ENCODE measurements at places on chromosomes 12 and 14.

- H3K4me1 ChIP-seq: no peaks in the 10 kb centered on the region
- peak; percentile 20 for DNase-seq
- no peak overlapping the region for H3K27ac ChIP-seq
- H3K4me3 ChIP-seq: no peak overlapping the region
Measured at GRCh38 chr14:58825606-58826005, 187.8 kb downstream of the DACT1 start.

GRCh38 chr12:17235996-17236395 lies 630.0 kb upstream of the LMO3 start:
- no peaks in the 10 kb centered on the region for H3K4me1 ChIP-seq
- no peaks in the 10 kb centered on the region for H3K27me3 ChIP-seq
- no peak overlapping the region for H3K27ac ChIP-seq
- DNase-seq: no peak
- H3K36me3 ChIP-seq: no peaks in the 10 kb centered on the region
- H3K4me3 ChIP-seq: no peak overlapping the region

DNA sequence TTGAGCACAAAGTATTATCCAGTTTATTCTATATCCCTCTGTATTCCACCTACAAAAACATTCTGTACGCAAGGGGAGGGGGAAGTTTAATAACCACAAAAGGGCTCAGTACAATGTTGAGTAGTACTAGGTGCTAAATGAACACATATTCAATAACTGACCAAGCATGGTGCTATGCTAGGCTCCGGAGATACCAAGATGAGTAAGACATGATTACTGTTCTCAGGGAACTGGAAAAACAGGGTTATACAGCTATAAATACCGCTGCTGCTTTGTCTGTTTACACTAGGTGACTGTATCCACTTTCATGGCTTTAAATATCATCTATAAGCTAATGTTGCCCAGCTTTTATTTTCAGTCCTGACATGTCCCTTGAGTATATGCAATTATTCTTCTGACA lies 135.8 kb downstream of the INSM2 start:
- peaks cover 2% of the 10 kb centered on the region for H3K4me1 ChIP-seq
- DNase-seq: peak; percentile 38
- no peak overlapping the region for H3K27ac ChIP-seq
- H3K27me3 ChIP-seq: no peaks in the 10 kb centered on the region
- H3K4me3 ChIP-seq: no peak overlapping the region

DNA sequence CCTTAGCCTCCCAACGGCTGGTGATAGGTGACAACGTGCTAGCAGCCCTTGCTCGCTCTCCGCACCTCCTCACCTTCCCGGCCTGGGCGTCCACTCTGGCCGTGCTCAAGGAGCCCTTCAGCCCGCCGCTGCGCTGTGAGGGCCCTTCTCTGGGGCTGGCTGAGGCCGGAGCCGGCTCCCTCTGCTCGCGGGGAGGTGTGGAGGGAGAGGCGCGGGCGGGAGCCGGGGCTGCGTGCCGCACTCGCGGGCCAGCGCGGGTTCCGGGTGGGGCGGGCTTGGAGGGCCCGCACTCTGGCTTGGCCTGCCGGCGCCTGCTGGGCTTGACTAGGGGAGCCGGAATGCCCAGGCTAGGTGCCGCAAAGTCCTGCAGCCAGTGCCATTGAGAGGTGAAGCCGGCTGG lies 131.1 kb downstream of the CCER1 start:
- DNase-seq: no peak
- no peak overlapping the region for H3K27ac ChIP-seq
- H3K4me3 ChIP-seq: no peak overlapping the region
- no peaks in the 10 kb centered on the region for H3K4me1 ChIP-seq
- no peaks in the 10 kb centered on the region for H3K36me3 ChIP-seq
- no peaks in the 10 kb centered on the region for H3K27me3 ChIP-seq

DNA sequence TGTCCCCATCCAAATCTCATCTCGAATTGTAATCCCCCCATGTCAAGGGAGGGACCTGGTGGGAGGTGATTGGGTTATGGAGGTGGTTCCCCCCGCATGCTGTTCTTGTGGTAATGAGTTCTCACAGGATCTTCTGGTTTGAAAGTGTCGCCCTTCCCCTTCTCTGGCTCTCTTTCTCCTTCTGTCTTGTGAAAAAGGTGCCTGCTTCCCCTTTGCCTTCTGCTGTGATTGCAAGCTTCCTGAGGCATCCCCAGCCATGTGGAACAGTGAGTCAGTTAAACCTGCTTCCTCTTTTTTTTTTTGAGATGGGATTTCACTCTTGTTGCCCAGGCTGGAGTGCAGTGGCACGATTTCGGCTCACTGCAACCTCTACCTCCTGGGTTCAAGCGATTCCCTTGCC lies 104.0 kb downstream of the CCDC91 start:
- H3K36me3 ChIP-seq: no peaks in the 10 kb centered on the region
- no peaks in the 10 kb centered on the region for H3K27me3 ChIP-seq
- no peak overlapping the region for H3K4me3 ChIP-seq
- no peaks in the 10 kb centered on the region for H3K4me1 ChIP-seq
- DNase-seq: no peak

- peaks cover 17% of the 10 kb centered on the region for H3K4me1 ChIP-seq
- peaks cover 81% of the 10 kb centered on the region for H3K27me3 ChIP-seq
- no peak overlapping the region for H3K4me3 ChIP-seq
- H3K27ac ChIP-seq: no peak overlapping the region
- no peak for DNase-seq
Measured at GRCh38 chr14:60647837-60648248, 1.4 kb downstream of the SIX1 start.

DNA sequence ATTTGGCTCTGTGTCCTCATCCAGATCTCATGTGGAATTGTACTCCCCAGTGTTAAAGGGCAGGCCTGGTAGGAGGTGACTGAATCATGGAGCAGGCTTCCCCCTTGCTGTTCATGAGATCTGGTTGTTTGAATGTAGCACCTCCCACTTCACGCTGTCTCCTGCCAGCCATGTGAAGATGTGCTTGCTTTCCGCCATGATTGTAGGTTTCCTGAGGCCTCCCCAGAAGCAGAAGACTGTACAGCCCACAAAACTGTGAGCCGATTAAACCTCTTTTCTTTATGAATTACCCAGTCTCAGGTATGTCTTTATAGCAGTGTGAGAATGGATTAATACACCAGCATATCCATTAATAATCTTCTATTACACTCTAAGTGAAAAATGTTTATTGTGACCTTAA lies 70.2 kb downstream of the BAZ1A start:
- no peaks in the 10 kb centered on the region for H3K4me1 ChIP-seq
- peaks cover 10% of the 10 kb centered on the region for H3K36me3 ChIP-seq
- no peak overlapping the region for H3K27ac ChIP-seq
- H3K27me3 ChIP-seq: no peaks in the 10 kb centered on the region
- DNase-seq: no peak

DNA sequence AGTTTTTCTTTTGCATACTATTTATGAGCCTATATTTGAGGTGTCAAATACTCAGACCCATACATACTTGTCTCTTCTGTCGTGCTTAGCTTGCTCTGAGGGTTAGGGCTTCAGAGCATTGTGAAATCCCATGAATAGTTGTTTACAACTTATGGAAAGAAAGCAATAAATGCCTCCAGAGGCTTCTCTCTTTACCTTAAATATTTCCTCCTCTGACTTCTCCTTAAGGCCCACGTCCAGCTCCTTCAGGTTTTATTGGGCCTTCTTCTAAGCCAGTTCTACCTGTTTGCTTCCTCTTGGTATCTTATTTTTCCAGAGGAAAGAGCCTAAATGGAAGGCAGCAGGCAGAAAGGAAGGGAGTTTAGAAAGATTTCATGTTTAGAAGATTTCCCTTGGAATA lies 218.6 kb downstream of the SPTSSA start:
- H3K36me3 ChIP-seq: no peaks in the 10 kb centered on the region
- H3K4me3 ChIP-seq: no peak overlapping the region
- H3K4me1 ChIP-seq: peaks cover 7% of the 10 kb centered on the region
- no peak overlapping the region for H3K27ac ChIP-seq

- no peaks in the 10 kb centered on the region for H3K36me3 ChIP-seq
- H3K27me3 ChIP-seq: no peaks in the 10 kb centered on the region
- DNase-seq: no peak
- no peaks in the 10 kb centered on the region for H3K4me1 ChIP-seq
- no peak overlapping the region for H3K27ac ChIP-seq
Measured at GRCh38 chr14:39228509-39229221, 5.0 kb upstream of the MIA2 start.

- H3K27me3 ChIP-seq: no peaks in the 10 kb centered on the region
- no peak overlapping the region for H3K27ac ChIP-seq
- no peak for DNase-seq
- no peak overlapping the region for H3K4me3 ChIP-seq
- H3K36me3 ChIP-seq: peaks cover 43% of the 10 kb centered on the region
Measured at GRCh38 chr14:67766035-67766680, 50.2 kb downstream of the ZFYVE26 start.

DNA sequence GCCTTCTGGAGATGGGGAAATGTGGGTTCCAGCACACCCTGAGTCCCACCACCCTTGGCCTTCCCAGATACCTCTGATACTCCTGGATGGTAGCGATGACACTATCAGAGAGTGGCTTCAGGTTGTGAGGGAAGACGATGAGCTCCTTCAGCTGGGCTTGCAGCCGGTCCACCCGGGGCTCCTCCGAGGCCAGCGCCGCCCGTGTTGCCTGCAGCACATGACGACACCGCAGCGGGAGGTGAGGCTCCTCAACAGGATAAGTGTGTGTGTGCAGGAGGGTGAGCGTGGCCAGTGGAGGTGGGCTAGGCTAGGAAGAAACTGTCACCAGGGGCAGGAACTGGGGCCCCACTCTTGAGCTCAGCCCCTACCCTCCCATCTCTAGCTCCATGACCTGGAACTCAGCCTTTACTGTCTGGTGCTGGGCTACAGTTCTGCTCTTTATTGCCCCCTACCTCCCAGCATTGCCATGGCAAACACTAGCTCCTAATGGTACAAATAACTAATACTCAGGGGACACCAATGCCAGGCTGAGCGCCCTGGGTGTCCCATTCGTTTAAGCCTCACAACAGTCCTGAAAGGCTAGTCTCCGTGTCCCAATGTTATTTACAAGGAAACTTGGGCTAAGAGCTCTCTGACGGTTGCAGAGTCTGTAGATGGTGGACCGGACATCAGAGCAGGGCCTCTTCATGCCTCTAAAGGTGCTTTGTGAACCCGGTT lies 64.1 kb downstream of the SYNE3 start:
- no peak overlapping the region for H3K27ac ChIP-seq
- H3K4me1 ChIP-seq: no peaks in the 10 kb centered on the region
- H3K27me3 ChIP-seq: no peaks in the 10 kb centered on the region
- H3K36me3 ChIP-seq: no peaks in the 10 kb centered on the region
- no peak for DNase-seq
- no peak overlapping the region for H3K4me3 ChIP-seq

DNA sequence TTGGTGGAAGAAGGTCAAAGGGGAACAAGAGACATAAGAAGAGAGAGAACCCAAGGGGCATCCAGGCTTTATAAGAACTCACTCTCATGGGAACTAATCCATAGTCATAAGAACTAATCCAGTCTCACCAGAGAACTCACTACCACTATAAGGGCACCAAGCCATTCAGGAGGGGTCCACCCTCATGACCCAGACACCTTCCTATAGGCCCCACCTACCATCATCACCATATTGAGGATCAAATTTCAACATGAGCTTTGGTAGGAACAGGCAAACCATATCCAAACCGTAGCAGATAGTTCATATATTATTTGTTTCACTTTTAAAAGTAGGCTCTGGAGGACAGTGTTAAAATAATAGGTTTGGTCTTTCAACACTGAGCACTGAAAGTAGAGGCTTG lies 350.1 kb downstream of the TMTC2 start:
- H3K27ac ChIP-seq: no peak overlapping the region
- no peaks in the 10 kb centered on the region for H3K36me3 ChIP-seq
- no peak for DNase-seq
- H3K27me3 ChIP-seq: no peaks in the 10 kb centered on the region
- no peaks in the 10 kb centered on the region for H3K4me1 ChIP-seq

GRCh38 chr12:27472604-27473003 lies 26.1 kb downstream of the SMCO2 start:
- no peaks in the 10 kb centered on the region for H3K36me3 ChIP-seq
- DNase-seq: no peak

GRCh38 chr12:128872303-128872702 lies 19.0 kb downstream of the GLT1D1 start:
- no peak overlapping the region for H3K27ac ChIP-seq
- H3K4me3 ChIP-seq: no peak overlapping the region
- no peaks in the 10 kb centered on the region for H3K4me1 ChIP-seq
- DNase-seq: no peak

DNA sequence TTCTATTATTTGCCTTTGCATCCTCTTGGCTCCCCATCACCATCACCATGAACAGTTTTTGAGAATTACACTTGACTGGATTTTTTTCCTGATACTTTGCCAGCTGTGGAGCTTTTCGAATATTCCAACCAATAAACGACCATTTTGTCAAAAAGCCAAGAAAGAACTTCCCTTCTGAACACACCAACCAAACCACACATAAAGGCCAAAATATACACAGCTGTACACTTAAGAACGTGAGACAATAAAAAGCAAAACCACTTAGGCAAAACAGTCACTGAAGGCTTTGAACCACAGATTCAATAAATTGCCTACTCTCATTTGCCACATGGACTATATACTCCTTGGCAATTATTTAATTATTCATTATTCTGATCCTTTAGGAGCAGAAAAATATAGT lies 1.1 kb downstream of the C14orf93 start:
- peaks cover 2% of the 10 kb centered on the region for H3K4me1 ChIP-seq
- no peak overlapping the region for H3K4me3 ChIP-seq
- DNase-seq: no peak
- no peaks in the 10 kb centered on the region for H3K27me3 ChIP-seq
- no peak overlapping the region for H3K27ac ChIP-seq

DNA sequence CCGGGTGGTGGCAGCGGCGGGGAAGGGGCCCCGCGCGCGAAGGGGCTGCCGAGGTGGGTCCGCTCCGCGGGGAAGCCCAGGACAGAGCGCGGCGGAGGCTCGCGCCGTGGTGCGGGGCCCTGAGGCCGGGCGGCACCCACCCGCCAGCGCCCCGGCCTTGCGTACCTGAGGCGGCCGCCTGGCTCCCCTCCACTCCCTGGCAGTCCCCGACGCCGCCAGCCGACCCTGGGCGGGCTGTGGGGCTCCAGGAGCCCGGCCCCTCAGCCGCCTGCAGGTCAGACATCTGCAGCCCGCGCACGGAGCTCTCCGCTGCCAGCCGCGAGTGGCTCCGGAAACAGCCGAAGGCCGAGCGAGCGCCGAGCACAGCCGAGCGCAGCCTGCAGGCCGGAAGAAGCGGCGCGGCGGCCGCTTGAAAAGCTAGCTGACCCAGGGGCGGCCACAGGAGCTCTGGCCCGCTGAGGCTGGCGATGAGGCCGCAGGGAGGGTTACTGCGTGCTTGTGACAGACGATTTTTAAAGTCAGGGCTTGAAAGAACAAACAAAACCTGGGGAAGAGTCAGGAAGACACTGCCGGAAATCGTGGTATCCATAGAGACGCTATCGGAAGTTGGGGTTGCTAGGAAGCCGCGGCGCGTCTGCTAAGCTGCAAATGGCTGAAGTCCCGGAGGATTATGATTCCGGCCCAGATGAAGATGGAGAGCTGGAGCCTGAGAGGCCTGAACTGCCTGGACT lies at the start of the genes SAMD15 and TMED8:
Gene SAMD15 (plus strand): TSS at position 609 of the 731 bp plus-strand sequence. CDS start 40 bp downstream, at position 649.
Gene TMED8 (minus strand): TSS at position 324 of the 731 bp plus-strand sequence. CDS start 41 bp downstream, at position 283.
- peaks cover 12% of the 10 kb centered on the region for H3K4me1 ChIP-seq
- peak; percentile 88 for DNase-seq
- H3K27me3 ChIP-seq: no peaks in the 10 kb centered on the region
- H3K36me3 ChIP-seq: no peaks in the 10 kb centered on the region

GRCh38 chr12:121786440-121786825 lies 7.1 kb downstream of the RHOF start:
- peaks cover 4% of the 10 kb centered on the region for H3K4me1 ChIP-seq
- DNase-seq: peak; percentile 98
- H3K27ac ChIP-seq: no peak overlapping the region
- H3K36me3 ChIP-seq: no peaks in the 10 kb centered on the region
- no peaks in the 10 kb centered on the region for H3K27me3 ChIP-seq
